ENCODE measurements at places on chromosomes 3 and 15.

DNA sequence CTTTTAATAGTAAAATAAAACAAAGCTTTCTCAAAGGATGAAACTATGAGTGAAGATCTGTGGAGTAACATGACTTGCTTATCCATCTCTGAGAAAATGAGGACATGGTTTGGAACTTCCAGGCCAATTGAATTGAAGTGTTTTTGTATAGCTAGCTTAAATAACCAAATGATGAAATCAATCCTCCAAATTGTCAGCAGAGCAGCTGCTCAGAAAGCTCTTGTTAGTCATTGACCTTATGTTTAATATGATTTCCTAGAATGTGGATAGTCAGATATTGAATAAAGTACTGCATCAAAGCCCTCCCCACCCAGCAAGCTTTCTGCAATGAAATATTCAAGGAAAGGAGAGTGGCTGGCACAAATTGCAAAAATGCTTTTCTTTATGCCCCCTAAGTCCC lies 437.2 kb downstream of the MFSD1 start:
- DNase-seq, result no peak

- no peak for DNase-seq
Observed at GRCh38 chr3:138249636-138250035, 62.5 kb downstream of the ARMC8 start.

GRCh38 chr15:100831467-100831866 lies 48.2 kb upstream of the ALDH1A3 start:
- DNase-seq, result no peak

DNA sequence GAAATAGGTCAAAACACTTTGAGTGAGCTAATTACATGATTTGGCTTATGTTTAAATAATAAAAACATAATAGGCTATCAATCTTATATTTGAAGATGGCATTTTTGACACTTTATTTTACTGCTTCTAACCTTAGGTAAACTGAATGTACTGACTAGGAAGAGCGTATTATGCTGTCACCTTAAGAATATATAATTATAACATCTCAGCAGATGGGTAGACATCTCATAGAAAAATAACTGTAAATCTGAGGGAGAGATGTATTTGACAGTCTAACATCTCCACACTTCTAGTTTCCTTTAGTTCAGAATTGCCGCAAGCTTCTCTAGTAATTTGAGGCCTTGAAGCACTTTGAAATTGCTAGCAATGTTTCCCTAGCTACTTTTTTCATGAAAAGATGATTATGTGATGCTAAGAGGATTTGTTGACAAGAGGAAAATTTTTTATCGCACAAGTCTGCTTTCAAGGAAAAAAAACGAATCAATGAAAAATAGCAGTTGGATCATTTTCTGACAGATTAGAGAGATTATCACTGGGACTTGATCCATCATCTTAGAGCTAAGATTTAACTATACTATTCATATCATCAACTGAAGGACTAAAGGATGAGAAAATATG lies 238.2 kb upstream of the NAALADL2 start:
- no peak for DNase-seq

DNA sequence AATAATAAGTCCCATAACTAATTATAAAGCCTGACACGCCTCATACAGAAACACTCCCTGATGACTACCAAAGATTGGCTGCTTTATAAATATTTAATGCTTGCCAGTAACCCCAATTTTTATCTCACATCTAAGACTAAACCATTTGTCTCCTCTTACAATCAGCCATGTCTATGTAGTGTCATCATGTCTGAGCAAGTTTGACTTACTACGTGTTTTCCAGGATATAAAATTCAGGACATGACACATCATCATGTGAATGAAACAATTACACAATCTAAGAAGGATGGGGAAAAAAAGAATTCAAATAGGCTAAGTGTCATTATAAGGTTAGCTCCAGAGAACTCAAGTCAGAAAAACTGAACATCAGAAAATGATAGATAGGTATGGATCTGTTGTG lies 208.7 kb downstream of the MECOM start:
- DNase-seq, result no peak

DNA sequence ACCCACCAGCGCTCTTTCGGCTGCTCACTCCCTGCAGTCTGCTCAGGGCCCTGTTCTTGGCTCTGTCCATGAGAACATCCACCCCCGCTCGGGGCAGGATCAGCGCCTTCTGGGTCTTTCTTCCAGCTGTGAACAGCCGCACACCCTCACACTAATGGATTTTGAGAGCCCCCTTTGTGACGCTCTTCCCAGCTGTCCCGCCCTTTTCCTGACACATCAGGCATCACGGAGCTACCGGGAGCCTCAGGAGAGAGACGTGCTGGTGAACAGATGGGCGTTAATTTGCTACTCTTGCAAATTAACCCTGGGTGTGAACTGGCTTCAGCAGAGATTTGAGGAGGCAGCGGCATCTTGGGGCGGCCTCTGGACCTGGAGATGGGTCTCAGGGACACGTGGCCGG lies 113.0 kb downstream of the TMEM266 start:
- no peak for DNase-seq

DNA sequence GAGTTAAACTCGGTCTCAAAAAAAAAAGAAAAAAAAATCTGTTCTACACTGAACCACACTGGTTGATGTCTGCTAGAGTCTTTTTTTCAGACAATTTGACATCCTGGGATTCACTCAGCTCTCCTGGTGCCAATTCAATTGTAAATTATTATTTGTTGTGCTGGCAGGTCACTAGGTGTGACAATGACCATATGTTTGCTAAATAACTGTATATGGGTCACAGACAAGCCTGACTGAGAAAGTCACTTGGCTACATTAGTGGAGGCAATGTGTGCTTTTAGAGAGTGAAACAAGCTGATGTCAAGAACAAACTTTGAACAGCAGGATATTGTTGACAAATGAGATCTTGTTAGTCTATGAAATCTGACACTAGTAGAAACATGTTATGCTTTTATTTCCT lies 1379.1 kb downstream of the ZPLD1 start:
- DNase-seq, result no peak

DNA sequence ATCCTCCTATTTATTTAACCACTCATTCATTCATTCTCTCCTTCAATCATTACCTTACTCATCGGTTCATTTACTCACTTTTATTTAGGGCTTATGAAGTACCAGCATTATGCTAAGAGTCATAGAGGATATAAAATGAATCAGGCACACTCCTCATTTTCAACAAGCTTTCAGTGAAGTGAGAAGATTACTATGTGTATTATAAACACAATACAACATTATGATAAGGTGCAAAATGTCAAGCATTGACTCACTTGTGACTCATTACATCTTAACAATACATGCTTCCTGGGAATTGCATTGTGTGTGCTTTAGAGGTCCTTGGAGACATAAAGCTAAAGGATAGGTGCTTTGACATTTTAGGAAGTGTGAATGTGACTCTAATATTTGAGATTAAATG lies 60.4 kb downstream of the PLAAT1 start:
- no peak for DNase-seq

GRCh38 chr15:63491116-63491827 lies 13.1 kb upstream of the USP3 start:
- DNase-seq, result no peak

GRCh38 chr3:39141171-39141995 lies 12.0 kb downstream of the CSRNP1 start:
- DNase-seq, result no peak

DNA sequence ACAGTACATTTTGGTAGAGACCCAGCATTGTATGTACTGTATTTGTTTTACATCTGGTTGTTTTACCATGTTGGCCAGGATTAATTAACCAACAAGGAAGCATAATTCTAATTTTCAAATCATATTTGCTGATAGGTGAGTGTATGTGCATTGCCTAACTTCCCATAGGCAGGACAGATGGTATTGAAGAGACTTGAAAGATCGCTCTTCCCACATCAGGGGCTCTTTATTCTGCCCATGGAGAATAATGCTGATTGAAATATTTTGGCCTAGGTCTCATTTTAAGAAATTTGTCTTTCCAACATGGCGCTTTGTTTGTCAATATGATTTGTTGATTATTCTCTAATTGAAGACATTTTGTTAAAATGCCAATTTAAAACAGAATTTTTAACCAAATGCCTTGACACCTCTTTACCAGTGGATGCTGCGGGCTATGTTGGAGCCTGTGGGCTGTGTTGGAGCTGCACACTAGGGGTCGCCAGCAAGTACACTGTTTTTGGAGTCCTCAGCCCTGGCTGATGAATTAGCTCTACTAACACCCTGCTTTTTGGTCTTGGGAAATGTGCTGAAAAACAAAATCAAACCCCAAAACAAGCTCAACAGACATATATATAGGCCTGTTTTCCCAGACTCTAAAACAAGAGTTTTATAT lies 5.3 kb downstream of the P2RY12 start:
- DNase-seq, result no peak

DNA sequence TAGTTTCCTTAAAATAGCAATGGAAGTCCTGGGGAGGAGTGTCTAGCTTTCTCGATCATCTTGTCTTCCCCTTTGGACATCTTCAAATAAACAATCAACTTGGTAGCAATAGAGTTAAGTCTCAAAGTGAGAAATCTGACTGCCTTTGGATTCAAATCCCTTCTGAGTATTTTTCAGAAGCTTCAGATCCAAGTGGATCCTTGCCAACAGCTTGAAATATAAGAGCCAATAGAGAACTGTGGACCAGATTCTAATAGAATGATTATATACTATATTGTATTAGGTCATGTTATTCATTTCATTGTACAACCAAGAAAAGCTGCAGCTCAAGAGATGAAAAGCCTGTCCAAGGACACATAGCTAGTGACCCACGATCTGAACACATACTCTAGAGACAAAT lies 60.2 kb downstream of the SYNPR start:
- DNase-seq, result no peak

DNA sequence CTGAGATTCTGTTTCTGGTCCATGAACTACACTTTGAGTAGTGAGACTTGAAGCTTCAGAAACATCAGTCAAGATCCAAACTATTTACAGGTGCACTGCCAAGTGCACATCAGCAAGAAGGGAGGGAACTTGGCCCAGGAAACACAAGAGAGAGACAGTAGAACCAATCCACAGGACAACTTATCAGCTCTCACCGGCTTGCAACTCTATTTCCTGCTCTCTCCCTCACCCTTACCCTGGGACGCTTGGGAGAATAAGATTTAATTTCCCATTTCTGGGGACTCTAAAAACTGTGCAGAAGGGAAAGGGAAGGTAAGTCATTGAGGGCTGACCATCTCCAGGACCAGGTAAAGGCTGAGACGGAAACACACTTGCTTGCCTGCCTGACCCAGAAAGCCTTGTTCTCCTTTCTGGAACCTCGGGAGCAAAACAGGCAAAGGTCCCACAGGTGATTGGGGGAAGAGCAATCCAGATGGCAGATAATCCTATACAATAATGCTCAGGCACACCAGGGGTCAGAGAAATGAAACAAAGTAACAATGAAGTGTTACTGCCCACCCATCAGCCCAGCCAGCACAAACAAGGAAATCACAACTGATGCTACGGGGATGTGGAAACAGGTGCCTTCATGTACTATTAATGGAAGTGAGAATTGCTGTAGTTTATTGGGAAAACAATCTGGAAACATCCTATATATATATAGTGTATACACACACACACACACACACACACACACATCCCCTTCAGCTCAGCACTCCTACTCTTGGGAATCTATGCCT lies 154.4 kb downstream of the XXYLT1 start:
- DNase-seq, result no peak

DNA sequence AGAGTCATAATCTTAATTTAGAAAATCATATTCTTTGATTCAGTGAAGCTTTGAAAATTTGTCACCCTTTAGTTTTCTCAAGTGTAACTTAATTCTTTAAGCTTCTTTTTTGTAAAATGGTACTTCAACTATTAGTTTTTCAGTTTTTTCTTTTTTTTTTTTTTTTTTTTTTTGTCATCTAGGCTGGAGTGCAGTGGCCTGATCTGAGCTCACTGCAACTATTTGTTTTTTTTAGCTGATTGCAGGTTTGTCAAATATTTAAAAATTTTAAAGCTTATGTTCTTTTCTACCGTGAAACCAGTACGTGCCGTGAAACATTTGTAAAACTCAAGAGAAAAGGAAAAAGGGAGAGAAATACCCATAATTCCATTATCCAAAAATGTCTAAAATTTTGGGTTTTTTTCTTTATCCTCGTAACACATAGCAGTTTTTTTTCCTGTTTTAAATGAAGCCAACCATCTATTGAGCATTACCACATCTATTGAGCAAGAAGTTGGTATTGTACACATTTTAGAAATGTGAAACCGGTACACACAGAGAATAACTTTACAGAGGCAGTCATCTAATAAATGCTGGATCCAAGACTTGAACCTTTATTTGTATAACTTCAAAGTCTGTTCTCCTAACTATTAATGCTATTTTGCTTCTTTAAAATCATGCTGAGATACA lies 25.7 kb downstream of the ECT2 start:
- DNase-seq, result no peak

- DNase-seq, result no peak
Observed at GRCh38 chr15:67017311-67017710, 48.1 kb upstream of the SMAD3 start.

DNA sequence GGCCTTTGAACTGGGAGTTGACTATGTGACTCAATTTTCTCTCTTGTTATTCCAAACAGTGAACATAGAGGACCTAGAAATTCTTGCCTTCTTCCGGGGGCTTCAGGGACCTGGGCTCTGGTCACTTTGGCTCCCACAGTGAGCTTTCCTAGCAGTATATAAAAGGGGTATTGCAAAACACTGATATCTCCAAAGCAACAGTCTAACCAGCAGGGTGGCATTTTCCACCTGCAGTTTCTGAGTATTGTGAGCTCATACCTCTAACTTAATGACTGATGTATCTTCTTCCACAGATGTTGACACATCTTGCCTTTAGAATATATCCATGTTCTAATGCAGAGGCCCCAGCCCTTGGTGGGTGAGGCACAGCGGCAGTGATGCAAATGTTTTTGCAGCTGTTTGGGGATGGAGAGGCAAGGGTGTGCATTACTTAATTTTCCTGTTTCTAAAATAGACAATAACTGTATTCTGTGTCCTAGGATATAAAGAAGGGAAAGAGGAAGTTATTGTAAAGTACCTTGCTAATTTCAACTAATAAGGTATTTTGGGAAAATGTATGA lies 45.7 kb upstream of the ADGRG7 start:
- DNase-seq, result no peak

DNA sequence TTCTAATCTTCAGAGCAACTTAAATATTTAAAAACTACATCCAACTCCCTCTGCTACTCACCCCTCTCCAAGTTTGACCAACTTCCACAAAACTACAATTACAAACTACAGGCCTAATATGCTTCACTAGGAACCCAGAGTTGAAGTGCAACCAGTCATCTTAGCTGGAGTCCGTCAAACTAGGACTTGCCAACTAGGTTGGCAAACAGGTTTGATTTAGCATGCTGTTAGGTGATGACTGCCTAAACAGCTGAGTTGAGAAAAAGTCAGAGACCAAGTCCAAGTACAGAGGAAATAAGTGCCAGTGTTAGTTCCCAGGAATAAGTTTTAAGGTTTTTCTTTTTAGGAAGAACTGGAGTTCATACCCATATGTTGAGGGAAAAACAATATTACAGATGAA lies 1109.0 kb downstream of the TUSC7 start:
- DNase-seq, result no peak

Measured in activated CD4-positive, alpha-beta T cell treated with anti-CD3 and anti-CD28 coated beads for 4 hours (primary cell).